Bronchial epithelial cell (primary cell): ENCODE measurements at places on chromosomes 5 and 9. TPM values are rescaled to one million over a fixed set of nuclear protein-coding genes. Genes with fewer than 3 reads are reported as not detected.

- DNase-seq: peak; percentile 59
These were observed 145.4 kb downstream of the SYK start for GRCh38 chr9:90946982-90947381.

DNA sequence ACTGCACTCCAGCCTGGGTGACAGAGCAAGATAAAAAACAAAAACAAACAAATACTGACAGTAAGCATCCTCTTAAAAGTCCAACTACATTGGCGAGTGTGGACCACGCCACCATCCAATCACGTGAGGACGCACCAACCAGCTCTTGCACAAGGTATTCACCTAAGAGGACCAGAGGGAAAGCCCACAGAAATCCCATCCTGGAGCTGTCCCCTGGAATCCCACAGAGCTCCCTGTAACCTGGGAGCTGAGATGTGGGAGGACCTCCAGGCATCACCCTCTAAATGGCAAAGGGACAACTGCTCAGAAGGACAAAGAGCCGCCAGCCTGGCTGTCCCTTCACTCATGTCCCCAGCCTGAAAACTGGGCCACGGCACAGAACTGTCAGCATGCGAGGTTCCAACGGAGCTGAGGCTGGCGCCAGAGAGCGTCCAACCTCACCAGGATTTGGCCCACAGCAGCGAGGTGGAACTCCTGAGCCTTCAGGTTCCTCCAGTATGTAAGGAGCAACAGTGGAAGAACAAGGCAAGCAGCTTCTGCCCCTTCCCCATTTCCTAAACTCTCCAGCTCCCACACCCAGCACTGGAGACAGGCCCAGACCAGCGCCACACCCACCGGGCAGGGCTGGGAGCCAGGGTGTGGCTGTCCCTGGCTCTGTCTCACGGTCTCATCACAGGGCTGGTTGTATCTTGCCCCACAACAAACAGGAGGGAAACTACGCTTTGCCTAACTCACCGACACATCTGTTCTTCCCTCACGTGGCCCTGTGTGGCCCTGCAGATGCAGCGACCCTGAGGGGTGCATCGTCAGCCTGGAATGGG is 15.2 kb downstream of the IPPK start:
- peak; percentile 71 for DNase-seq

DNA sequence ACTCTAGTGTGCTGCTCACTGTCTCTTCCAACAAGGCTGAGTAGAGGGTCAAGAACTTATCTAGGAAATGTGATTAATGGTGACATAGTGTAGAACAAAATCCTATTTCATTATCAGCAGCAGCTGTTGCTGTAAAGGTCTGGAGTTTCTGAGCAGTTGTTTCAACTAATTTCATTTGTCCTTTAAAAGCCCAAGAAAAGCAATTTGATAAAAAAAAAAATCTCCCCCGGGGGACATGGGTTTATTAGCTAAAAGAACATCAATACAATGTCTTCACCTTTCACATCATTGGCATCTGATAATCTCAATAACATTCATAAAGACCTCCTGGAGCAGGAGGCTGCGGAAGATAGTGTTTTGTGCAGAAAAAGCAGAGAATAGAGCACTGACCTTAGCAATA is 468.1 kb downstream of the KCTD16 start:
- no peak for DNase-seq

The POLK gene
- 22.4 and 23.8 TPM in 2 replicates for total RNA-seq

- DNase-seq: no peak
These were observed 732.7 kb downstream of the SEMA5A start for GRCh38 chr5:8813180-8813579.

- DNase-seq: no peak
These were observed 123.3 kb upstream of the SLC12A2 start for GRCh38 chr5:127960270-127960691.

DNA sequence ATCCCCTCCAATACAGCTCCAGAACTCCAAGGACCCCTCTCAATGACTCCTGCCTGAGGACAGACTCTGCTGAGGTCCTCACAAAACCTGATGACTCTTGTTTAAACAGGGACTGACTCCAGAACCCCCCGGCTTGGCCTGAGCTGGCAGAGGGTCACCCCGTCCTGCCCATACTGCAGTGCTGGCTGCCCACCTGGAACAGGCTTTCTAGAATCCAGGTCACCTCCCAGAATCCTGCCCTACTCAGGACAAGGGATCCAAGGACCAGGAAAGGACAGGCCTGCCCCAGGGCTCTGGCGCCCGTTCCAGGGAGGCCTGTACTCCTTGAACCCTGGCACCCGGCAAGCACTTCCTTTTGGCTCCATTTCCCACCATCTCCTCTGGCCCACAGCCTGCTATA is 22.2 kb downstream of the RALGDS start:
- DNase-seq: no peak

- peak; percentile 73 for DNase-seq
These were observed 51.2 kb upstream of the TCF7 start for GRCh38 chr5:134063188-134063820.

The ESM1 gene
- not detected in 2 replicates for total RNA-seq

The AHRR gene
- 0.51 and 0.53 TPM in 2 replicates for total RNA-seq

- DNase-seq: peak; percentile 77
These were observed 97.1 kb upstream of the SELENOP start for GRCh38 chr5:42908509-42909488.

GRCh38 chr5:171797543-171797942 is 11.9 kb downstream of the SMIM23 start:
- no peak for DNase-seq

DNA sequence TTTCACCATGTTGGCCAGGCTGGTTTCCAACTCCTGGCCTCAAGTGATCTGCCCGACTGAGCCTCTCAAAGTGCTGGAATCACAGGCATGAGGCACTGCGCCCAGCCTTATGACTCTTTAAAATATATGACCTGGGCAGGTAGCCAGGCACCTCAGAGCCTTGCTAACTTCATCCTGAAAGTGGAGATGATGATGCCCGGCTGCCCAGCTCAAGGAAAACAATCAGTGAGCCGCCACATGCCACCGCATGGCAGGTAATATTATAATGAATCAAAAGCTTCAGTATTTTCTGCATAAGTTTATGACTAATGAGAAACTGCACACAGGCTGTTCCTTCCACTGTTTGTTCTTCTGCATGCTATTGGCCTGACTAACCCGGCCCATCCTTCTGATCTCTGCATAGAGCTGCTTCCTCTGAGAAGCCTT is 30.4 kb upstream of the DMRT1 start:
- DNase-seq: peak; percentile 94

- peak; percentile 67 for DNase-seq
These were observed 66.4 kb downstream of the MACROH2A1 start for GRCh38 chr5:135332519-135333150.

DNA sequence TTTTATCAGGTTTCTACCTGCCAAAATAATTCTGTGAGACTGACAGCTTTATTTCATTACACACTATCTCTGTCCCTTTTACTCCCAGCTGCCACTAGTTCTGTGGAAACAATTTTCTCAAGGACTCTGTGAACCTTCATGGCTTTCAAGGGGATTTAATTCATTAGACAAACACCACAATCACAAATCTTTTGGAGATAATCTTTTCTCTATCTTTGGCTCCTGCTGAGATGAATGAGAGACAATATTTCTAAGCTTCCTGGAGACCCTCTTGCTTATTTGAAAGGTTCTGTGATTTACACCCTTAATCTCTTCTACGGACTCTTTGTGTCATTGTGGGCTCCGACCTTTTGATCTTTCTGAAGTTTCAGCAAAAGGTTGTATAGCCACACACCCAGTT is 222.6 kb downstream of the PRDM9 start:
- DNase-seq: no peak

DNA sequence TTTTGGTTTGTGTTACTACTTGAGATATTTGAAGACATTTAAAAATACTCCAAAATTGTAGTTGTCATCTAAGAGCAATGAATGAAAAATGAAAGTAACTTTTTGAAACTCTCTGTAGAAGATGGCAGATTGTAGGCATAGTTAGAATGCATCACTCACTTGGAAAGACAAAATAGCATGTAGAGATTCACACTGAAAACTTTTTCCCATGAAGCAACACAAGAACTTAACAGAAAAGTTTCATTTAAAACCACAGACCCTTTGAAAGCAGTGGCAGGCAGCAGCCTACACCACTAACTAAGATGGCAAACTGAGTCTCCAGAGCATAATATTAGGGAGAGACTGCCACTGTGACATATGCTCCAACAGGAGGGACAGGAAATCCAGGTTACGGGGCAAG is 18.9 kb upstream of the FAM174A start:
- no peak for DNase-seq

GRCh38 chr9:72474676-72475075 is 46.7 kb upstream of the TMC1 start:
- no peak for DNase-seq

DNA sequence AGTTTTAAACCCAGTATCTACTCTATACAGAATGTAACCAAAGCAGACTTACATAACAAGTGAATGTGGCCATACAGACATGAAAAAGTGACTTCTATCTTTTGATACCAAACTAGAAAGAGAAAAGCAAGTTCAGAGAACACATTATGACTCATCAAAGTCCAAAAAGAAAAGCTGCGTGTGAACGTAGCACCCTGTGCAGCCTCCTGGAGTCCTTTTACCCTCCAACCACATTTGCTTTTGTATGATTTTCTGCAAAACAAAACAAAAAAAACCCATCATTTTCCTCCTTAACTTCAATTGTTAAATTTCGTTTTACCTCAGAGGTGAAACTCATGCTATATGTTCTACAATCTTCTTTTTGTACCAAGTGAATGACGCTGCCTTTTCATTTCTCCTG is 2.8 kb upstream of the SMARCA2 start:
- DNase-seq: no peak

DNA sequence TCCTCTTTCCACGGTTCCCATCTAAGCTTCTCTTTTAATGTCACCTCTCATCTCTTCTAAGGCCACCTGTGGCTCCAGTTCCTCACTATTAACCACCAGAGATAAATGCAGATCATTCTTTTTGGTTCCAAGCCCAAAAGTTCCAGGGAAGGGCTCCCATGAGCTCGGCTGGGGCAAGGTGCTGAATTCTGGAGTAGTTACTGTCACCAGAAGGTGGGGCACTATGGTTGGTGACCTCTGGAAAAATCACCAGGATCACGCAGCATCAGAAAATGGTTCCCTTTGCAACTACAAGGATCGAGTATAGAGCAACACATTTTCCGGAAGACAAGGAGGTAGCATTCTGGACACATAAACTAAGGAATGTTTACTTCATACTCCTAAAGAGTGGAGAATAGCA is 528.7 kb upstream of the DAP start:
- DNase-seq: no peak

- no peak for DNase-seq
These were observed 104.1 kb downstream of the PRDM6 start for GRCh38 chr5:123193176-123193575.

The ECSCR gene
- not detected in 2 replicates for total RNA-seq

- DNase-seq: no peak
These were observed 37.6 kb downstream of the HRH2 start for GRCh38 chr5:175695161-175696126.

GRCh38 chr5:56323505-56323904 is 90.4 kb upstream of the ANKRD55 start:
- DNase-seq: peak; percentile 80

DNA sequence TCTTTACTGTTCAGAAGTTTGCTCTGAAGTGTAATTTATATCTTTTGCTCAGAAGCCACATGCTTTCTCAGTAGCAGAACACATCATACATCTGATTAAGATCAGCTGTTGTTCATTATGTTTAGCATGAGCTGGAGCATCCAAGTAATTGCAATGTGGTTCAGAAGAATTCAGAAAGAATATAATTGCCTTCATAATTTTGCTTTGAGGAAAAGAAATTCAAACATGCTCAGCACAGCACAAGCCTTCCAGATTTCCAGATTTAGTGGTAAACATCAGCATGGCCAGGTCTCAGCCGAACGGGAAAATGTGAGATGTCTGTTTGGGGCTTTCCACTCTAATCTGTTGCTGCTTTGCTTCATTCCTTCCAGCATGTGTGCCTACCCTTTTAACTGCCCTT is 65.9 kb downstream of the ITGA1 start:
- DNase-seq: no peak

DNA sequence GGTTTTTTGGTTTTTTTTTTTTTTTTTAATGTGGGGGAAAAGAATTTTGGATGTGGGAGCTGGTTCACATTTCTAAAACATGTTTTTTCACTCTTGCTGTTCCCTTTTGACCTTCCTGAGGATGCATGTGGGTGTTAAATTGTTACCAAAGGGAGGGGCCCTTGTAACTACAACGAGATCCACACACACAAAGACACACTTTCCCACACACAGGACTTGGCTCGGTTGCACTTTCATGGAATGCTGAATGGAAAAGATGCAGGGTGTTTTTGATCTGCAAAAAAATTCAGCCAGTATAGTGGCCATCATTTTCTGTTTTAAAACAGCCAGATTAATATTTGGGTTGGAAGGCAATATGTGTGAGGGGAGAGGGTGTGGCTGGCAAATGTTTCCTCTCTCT is 576.9 kb downstream of the EBF1 start:
- DNase-seq: no peak

The FRMPD1 gene
- total RNA-seq: under 0.01 TPM in 1 of 2 replicates, not detected in the other

DNA sequence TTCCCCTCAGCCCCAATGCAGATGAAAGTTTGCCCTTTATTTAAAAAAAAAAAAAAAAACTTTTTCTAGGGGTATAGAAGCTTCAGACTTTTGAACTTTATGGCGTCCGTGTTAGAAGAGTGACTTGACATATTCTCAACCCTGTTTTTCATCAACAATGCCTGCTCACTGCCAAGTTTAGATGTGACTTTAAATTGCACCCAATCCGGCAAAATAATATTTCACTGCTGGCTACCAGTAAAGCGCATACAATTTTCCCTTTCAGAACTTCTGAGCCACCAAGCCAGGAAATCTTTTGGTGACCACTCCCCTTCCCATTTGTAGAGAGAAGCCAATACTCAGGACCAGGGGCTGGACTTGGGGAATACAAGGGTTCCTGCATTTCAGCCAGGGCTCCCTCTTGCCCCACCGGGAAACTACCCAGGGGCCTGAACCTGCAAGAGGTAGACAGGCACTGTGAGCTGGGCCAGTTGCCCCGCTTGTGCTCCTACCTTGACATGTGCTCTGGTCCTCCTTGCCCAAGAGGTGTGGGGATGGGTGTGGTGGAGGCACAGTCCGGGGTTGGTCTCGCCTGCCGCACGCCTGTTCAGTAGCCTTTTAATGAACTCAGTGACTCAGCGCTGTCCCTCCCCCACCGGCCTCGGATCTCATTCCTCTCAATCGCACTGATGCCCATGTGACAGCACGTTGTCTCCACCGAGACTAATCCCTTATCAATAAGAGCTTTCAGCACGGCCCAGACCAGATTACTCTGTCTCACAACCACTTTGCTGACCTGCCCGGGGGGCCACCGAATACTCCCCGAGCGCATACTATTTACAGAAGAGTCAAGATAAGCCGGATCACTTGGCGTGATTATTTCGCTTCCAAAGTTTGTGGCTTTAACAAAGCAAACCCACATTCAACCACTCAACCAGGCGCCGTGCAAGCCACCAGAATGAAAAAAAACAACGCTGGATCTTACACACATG is 226.4 kb downstream of the DCP2 start:
- peak; percentile 81 for DNase-seq

DNA sequence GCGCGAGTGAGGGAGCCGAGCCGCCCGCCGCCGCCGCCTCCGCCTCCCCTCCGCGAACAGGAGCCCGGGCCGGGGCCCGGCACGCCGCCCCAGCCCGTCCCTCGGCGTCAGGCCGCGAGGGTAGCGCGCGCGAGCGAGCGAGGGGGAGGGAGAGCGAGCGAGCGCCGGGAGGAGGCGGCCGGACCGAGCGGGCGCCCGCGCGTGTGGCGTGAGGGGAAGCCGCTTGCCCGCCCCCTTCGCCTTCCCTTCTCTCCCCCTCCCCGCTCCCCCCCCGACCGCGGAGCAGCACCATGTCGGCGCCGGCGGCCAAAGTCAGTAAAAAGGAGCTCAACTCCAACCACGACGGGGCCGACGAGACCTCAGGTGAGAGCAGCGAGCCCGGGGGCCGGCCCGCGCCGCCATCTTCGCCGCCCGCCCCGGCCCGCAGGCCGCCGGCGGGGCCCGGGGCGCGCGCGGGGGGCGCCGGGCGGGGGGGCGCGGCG is 312 bp downstream of the SET start:
- DNase-seq: no peak
